Suppressor macrophage treated with lipopolysaccharide for 1 hour (primary cell): ENCODE measurements at places on chromosomes 1 and 21.

DNA sequence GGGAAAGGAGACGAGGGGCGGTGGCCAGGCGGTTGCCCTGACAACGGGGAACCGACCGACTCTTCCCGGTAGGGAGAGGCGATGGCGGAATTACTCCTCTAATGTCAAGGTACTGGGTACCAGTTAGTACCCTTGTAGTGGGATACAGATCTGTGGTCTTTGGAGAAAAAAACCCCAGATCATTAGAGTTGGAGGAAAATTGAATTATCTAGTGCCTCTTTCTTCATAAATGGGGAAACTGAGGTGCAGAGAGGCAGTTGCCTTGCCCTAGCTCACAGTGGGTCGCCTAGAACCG, 545 bp upstream of the PEF1 start:
- no peak for DNase-seq

DNA sequence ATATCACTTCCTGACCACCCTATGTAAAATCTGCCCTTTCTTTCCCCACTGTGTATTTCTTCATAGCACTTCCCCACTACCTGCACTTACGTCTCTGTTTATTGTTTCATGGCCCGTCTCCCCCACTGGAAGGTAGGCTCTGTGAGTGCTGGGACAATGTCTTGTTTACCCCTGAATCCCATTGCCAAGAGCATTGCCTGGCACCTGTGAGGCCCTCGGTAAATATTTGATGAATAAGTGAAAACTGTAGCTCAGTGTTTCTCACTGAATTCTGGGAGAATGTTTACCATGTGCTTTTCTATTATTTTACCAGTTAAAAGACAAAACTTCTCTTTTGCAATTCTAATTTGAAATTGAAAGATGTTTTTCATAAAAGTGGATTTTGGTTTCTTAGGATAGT, 11.8 kb downstream of the NFASC start:
- no peak for DNase-seq

DNA sequence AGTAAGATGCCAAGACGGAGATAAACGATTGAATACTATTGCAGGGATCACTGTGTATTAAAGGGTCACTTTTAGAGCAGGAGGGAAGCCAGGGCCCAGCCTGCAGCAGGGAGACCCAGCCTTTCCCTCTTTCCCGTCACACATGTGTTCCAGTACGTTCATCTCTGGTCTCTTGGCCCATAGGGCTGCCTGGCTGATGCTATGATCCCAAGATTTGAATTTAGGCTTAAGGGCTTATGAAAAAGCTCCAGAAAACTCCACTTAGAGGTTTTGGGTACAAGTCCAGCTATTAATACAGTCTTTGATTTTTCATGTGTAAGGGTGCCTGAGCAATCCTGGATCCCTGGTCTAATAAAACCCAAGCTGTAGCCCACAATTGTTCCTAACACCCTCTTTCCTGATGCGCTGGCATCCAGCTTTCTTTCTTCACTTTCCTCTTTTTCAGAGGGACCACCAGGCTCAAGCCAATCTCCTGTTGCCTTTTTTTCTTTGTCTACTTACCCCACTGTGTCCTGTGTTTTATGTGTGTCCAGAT, 359.6 kb upstream of the USP24 start:
- DNase-seq: no peak

- DNase-seq: no peak
These were observed 202.9 kb downstream of the HHAT start for GRCh38 chr1:210531475-210532222.

DNA sequence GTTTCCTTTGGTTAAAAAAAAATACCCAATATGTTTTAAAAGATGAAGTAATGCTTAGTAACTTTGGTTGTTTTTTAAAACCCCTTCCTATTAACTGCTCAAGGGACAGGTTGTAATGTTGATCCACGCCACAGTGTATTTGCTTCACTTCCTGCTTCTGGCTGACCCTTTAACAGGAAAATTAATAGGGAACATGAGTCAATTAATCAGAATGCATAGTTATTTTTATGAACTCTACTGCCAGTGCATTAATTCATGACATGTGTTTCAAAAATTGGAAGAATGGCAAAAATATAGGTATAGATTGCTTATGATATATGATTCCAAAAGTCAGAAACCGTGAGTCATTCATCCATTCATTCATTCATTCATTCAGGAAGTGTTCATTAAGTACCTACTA, 204.8 kb downstream of the SETD4 start:
- DNase-seq: peak; percentile 19

DNA sequence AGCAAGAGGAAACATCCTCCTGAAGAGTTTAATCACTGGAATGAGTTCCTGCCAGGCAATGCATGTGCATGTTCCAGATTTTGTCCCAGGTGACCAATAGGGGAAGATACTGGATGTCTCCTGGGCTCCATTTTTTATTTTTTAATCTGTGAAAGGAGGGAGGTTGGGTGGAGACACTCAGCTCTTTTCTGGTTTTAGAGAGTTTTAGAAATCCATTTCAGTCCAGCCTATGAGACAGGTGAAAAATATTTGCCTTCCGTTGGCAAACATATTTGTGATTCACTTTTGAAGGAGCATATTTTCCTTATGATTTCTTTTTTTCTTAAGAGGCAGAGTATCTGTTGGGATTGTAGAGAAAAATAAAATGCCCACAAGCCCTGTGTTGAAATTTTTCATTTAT, 70.7 kb downstream of the ABCA4 start:
- DNase-seq: no peak

DNA sequence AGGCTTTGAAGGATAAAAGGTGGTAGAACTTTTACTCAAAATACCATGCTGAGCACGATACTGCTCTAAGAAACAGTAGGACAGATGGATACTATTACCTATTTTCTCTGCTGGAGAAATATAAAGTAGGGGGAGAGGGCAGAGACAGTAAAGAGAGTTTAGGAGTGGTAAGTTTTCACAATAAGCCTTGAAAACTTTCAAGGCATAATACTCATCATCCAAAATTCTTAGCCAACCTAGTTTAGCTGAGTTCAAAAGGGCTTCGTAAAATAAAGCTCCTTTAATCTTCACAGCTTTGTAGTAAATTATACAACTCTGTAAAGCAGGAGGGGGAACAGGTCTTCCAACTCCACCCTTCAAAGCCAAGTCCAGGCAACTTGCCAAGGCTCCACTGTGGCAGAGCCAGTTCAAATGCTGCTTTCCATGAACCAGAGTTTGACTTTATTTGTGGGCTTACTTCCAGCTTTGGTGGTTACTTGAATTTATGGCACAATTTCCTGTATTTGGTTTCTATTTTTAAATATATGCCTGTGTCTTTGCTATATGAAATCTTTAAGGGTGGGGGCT, 15.5 kb downstream of the TEX38 start:
- no peak for DNase-seq

- peak; percentile 96 for DNase-seq
These were observed 27.7 kb upstream of the PTGFRN start for GRCh38 chr1:116881879-116882520.

GRCh38 chr1:59261537-59261936, 35.4 kb upstream of the FGGY start:
- DNase-seq: peak; percentile 31

- no peak for DNase-seq
These were observed 135.3 kb upstream of the CTTNBP2NL start for GRCh38 chr1:112260699-112261098.

GRCh38 chr1:231264642-231265041, 23.6 kb downstream of the GNPAT start:
- no peak for DNase-seq

DNA sequence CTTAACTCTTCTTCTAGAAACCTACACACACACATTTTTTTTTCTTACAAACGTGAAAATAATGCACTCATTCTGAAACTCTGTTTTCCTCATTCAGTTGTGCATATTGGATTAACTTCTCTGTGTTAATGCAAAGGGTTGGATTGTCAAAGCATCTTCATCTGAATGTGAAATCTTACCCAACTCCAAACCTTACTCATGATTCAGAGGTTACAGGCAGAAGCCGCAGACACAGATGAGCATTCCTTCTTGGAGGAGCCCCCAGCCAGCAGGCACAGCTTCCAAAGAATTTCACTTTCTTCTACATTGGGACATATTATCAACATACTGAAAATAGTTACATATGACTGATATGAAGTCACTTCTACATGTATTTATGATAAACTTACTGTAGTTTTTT, 15.7 kb downstream of the PATJ start:
- DNase-seq: no peak

DNA sequence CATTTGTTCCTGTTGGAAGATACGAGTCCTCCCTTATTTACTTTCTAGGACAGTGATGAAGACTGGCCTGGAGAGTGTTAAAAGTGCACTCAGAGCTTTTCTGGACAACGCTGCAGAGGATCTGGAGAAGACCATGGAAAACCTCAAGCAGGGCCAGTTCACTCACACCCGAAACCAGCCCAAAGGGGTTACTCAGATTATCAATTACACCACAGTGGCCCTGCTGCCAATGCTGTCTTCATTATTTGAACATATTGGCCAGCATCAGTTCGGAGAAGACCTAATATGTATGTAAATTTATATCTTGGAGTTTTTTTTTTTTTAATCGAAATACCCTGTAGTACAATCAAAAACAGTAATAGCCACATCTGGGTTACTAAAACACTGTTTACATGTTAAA, 190.5 kb downstream of the ZP4 start:
- DNase-seq: no peak

DNA sequence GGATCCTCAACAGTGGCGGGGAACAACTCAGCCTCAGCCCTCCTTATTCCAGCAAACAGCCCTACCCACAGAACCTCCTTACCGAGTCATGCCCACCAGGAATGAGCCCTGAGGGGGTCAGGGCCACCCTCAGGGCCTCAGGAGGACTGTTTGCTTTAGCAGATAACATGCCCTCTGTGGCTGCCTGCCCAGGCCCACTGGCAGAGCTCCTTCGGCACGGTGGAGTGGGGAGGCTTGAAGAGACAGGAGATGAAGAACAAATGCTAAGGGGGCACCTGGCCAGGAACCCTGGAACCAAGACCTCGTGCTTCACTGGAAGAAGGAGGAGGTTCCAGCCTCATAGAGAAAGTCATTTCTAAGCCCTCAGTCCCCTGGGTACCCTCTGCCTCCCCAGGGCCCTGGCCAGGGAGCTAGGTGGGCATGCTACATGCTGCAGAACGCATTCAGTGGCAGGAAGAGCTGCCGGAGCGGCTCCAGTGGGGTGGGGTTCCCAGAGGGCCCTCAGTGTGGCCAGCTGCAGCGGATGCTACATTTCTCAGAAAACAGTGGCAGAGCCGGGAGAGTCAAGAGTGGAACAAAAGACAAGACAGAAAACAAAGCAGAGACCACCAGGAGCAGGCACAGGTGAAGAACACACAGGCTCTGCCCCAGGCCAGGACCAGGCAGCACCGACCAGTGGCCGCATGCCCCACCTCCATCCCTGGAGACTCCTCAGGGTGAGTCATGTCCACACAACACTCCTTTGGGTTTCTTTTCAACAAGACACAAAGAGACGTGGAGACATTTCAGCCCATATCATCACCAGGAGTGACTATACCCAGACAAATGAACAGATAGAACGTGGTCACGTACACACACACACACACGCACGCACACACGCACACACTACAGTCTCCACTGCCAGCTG, 39.8 kb downstream of the RIMS3 start:
- no peak for DNase-seq
